Activated T-cell treated with anti-CD3 and anti-CD28 coated beads for 48 hours (primary cell): ENCODE measurements at places on chromosomes 2 and 18.

DNA sequence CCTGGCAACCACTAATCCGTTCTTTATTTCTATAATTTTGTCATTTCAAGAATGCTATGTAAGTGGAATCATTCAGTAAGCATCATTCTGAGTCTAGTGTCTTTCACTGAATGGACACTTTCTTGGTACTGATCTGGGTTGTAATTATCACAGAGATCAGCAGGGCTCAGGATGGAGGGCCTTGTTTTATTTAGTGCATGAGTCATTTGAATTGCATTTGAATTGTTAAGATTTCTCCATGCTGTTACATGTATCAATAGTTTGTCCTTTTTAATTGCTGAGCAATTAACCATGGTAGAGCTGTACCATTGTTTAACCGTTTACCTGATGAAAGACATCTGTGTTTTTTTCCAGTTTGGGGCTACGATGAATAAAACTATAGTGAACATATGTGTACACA, 256.4 kb downstream of the THSD7B start:
- no peak for DNase-seq

- no peak for DNase-seq
Measured at GRCh38 chr2:105338020-105338385, 663 bp downstream of the C2orf49 start.

- no peak for DNase-seq
Measured at GRCh38 chr18:50654658-50655550, 95.0 kb downstream of the MAPK4 start.

GRCh38 chr18:24770311-24771024, 310.0 kb downstream of the HRH4 start:
- DNase-seq, result no peak

GRCh38 chr2:241209271-241209670, 20.8 kb downstream of the ANO7 start:
- DNase-seq, result no peak

- no peak for DNase-seq
Measured at GRCh38 chr18:58024139-58024538, 19.9 kb upstream of the NEDD4L start.

- DNase-seq, result no peak
Measured at GRCh38 chr2:215401896-215402379, 33.9 kb downstream of the FN1 start.

- no peak for DNase-seq
Measured at GRCh38 chr18:38966841-38967240, 1401.2 kb upstream of the CELF4 start.

DNA sequence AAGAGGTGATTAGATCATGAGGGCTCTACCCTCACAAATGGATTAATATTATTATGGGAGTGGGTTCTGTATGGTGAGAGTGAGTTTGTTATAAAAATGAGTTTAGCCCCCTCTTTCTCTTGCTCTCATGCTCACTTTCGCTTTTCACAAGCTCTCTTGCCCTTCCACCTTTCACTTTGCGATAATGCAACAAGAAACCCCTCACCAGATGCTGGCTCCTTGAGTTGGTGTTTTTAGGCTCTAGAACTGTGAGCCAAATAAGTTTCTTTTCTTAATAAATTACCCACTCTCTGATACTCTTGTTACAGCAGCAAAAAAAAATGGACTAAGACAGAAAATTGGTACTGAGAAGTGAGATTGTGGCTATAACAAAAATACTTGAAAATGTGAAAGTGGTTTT, 106.5 kb downstream of the EHBP1 start:
- DNase-seq, result no peak

DNA sequence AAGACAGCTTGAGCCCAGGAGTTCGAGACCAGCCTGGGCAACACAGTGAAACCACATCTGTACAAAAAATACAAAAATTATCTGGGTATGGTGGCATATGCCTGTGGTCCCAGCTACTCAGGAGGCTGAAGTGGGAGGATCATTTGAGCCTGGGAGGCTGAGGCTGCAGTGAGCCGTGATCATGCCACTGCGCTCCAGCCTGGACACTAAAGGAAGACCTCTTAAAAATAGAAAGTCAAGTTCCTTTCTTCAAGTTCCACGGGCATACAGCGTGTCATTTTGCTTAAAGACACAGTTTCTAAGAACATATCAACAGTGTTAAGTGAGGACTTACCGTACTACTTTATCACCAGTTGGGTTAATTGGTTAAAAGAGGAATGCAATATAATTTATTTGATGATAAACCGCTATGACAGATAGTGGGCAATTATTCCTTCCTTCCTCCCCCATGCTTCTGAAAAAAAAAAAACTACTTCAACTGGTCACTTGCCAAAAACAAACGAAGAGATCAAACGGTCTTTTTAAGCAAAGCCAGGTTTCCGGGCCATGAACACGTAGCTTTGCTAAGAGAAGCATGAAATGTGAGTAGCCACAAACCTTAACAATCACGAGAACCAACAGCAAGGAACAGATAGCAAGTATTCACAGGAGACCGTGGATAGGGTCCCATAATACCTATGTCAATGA, 21.4 kb downstream of the AP1S3 start:
- DNase-seq, result no peak
